C1 segment of cervical spinal cord (tissue), 14 donors: ENCODE measurements at places on chromosomes 12 and 14.

GRCh38 chr14:89067293-89067972, 243.0 kb downstream of the TTC8 start:
- no peak for DNase-seq

- no peak for DNase-seq
Measured at GRCh38 chr14:56197150-56197549, 78.9 kb downstream of the PELI2 start.

DNA sequence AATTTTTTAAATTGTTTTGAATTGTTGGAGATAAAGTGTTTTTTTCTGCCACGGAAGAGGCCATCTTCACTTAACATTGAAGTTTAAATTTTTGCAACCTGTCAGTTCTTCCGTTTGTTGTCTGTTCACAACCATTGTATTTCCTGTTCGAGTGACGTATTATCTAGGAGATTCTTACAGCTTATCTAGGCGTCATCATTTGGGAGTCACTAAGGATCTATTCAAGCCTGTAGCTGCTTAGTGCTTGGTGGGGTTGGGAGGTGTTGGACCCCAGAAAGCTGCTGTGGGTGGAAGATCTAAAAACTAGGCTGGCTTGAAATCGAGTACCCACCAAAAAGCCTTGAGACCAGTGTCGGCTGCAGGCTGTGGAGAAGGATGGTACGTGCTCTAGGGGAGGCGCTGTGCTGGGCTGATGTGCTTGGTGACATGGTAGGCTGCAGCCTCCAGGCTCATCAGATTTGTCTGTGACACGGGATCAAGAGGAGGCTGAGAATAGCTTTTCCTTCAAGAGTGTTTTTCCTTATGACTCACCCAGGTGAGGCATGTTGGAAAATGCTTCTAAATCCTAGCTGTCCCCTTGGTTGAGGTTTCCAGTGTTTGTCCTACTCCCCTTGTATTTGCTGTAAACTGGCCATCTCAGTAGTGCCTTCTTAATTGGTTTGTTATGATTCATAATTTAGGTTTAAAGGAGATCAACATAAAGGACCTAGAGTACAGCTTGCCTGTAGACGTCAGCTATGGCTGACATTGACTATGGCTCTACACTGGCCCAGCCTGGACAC, 57.8 kb downstream of the ATG14 start:
- DNase-seq, result no peak

DNA sequence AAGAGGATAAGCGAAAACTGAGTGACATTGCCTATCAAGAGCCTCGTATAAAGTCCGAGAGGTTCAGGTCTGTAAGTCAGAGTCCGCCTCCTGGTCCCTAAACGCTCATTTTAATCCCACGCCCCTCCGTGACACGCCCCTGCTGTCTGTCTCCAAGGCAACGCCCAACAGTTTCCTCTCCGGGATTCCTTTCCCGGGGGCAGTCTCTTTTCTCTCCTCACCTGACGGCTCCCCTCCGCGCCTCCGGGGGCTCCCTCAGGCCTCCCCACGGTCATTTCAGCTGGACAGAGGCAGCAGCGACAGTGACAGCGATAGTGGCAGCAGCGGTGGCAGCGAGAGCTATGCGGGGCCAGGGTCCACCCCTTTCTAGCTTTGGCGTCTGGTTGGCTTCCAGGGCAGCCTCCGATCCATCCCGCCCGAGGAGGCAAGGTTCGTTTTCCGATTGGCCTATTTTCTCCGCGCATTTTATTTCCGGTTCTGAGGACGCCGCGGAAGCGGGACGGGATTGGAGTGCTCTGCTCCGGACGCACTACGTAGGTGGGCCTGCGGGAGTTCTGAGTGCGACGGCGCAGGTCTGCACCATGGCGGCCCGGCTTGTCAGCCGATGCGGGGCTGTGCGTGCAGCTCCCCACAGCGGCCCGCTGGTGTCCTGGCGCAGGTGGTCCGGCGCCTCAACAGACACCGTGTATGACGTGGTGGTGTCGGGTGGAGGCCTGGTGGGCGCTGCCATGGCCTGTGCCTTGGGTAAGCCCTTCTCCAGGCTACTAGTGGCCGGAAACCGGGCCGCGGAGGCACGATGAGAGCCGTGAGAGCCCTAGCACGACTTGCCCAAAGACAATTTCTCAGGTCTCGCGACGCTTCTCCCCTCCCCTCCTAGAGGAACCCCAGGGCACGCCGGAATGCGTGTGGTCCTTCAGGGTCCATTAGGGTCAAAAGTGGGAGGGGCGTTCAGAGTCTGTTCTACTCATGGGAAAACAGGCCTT, at the start of the genes COQ6 and FAM161B:
Gene COQ6 (plus strand): TSS at position 551 of the 983 bp plus-strand sequence. CDS start 31 bp downstream, at position 582.
Gene FAM161B (minus strand): TSS at position 343 of the 983 bp plus-strand sequence. CDS start 68 bp downstream, at position 275.
- peak; percentile 89 for DNase-seq

DNA sequence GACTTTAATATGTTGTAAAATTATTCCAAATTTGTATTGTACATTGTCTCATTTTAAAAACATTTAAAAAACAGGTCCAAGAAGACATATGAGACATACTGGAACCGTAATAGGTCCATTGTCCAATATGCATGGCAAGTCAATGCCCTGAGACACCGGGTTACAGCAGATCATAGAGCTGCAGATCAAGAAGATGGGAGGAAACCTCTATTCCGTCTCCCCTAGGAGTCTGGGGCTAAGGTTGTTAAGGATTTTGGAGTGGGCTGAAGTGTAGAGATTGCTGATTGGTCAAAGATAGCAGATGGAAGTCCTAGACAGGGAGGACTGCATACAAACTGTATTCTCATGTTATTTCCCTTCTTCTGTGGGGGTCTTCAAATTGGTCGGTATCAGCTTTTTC, 108.3 kb upstream of the PLEKHA5 start:
- no peak for DNase-seq

DNA sequence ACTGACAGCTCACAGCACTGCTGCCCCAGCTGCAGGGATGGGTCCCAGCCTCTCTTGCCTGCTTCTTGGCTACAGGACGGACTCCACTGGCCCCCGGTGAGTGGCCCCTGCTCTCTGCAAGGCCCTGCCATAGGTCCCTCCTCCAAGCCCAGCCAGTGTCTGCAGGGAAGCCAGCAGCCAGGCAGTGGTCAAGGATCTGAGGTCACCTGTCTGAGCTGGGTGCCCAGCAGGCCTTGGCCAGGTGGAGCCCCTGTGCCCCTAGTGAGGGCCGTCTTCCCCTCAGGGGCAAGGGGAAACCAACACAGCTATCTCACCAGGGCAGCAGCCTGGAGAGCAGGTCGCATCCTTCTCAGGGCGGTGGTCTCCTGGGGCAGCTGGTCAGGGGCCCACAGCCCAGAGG, 13.2 kb downstream of the XRCC3 start:
- no peak for DNase-seq

GRCh38 chr14:79254069-79254775, 957.1 kb downstream of the DIO2 start:
- no peak for DNase-seq

DNA sequence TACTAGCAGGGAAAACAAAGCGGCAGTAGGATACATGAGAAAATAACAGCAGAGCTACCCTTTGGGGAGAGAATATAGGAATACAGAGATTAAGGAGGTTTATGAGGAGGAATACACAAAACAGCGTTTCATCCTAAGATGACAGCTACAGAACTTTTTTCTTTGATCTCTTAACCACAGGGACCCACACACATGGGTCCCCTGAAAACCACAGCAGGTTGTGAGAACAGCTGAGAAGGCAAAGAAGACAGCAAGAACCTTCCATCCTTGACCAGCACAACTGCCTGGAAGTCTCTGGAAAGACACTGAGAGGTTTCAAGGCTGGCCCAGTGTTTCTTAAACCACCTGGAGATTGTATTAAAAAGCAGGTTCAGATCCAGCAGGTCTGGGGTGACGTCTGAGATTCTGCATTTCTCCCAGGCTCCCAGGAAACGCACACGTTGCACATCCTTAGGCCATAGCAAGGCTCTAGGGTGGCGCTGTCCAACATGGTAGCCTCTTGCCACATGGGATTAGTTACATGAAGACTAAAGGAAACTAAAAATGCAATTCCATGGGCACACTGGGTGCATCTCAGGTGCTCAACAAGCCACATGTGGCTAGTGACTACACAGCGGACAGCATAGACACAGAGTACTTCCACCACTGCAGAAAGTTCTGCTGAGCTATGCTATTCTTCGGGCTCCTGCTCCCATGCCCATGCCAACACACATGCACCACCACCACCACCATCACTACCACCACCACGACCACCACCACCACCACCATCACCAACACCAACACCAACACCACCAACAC, 92.3 kb downstream of the FOXN3 start:
- no peak for DNase-seq

DNA sequence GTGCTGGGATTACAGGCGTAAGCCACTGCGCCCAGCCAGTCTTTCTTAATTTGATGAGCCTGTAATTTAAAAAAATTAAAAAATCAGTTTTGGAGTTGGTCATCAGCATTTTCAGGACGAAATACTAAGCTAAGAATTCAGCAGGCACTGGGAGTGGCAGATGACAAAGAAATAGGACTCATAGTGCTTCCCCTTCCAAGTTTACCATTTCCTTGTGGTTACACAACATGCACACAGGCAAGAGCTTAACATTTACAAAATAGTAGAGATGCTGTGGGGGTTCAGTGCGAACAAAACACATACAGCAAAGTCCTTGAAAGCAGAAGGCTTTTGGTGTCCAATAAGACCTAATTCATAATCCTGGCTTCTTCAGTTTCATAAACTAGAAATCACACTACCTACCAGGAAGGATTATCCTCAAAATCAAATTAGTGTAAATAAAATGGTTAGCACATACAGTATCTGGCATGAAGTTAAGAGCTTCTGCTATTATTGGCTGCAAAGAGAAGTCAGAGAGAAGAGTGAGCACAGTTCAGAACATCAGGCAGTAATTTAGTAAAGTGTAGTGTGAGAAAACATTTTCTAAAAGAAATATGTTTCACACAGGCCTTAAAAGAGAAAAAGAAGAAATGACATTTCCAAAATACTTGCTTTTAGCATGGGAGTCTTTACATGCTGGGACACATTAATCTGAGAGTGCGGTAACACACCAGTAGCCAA, 22.2 kb upstream of the KIF21A start:
- no peak for DNase-seq

DNA sequence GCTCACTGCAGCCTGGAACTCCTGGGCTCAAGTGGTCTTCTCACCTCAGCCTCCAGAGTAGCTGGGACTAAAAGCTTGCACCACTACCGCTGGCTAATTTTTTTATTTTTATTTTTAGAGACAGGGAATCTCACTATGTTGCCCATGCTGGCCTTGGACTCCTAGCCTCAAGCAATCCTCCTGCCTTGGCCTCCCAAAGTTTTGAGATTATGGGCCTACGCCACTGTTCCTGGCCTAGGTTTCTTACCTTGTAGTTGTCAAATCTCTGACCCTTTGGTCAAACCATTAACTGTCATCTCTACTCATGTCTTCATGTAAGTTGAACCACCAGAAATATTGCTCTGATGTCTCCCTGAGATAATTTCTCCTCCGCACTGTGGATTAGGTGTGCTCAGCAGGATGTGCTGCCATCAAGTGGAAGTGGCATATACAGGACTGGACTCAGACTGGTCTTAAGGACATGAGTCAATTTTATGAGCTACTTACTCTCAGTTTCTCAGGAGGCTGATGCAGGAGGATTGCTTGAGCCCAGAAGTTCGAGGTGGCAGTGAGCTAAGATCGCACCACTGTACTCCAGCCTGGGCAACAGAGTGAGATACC, 28.5 kb downstream of the ACTR6 start:
- no peak for DNase-seq

- peak; percentile 67 for DNase-seq
Measured at GRCh38 chr12:26124446-26125399, at the start of gene BHLHE41. BHLHE41 (minus strand) TSS chr12:26125037; CDS start chr12:26124779, 258 bp downstream.

GRCh38 chr12:99142651-99143050, 497.6 kb downstream of the APAF1 start:
- no peak for DNase-seq

- DNase-seq, result no peak
Measured at GRCh38 chr14:33730156-33730555, 220.7 kb downstream of the EGLN3 start.

GRCh38 chr12:93741659-93742109, 64.5 kb downstream of the CRADD start:
- no peak for DNase-seq

- no peak for DNase-seq
Measured at GRCh38 chr14:37623426-37623951, 28.1 kb downstream of the TTC6 start.

- DNase-seq, result no peak
Measured at GRCh38 chr12:31089072-31089471, 15.4 kb downstream of the DDX11 start.

- DNase-seq, result no peak
Measured at GRCh38 chr14:72308967-72309485, 376.8 kb downstream of the RGS6 start.

DNA sequence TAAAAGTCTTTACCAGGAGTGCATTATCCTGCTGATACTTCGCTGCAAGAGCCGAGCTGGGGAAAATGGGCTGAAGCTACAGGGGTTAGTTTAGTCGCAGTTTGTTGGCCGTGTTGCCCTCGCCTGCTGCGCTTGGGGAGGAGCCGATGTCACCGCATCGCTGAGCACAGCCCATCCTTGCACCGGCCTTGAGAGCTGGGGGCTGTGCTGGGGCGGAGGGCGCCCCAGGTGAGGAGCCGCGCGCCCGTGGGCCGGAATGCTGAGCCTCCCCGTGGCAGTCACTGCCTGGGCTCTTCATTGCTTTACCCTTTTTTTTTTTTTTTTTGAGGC, 50.0 kb downstream of the ADGRD1 start:
- no peak for DNase-seq

GRCh38 chr12:47817272-47818006, 2.3 kb downstream of the HDAC7 start:
- DNase-seq, result no peak

- DNase-seq, result no peak
Measured at GRCh38 chr14:74934041-74934440, 11.0 kb upstream of the RPS6KL1 start.

DNA sequence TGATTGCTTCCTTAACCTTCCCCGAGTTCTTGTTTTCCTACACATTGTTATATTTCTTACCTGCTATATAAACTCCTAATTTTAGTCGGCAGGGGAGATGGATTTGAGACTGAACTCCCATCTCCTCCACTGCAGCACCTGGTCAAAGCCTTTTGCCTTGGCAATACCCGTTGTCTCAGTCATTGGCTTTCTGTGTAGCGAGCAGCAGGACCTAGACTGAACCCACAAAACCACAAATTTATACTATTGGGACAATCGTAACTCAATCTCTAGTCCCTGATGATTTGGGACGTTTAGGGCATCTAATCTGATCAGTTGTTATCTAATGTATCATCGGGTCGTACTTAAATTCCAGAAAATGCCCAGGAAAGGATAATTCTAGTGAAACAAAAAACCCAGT, 37.8 kb upstream of the BAZ1A start:
- DNase-seq, result no peak

DNA sequence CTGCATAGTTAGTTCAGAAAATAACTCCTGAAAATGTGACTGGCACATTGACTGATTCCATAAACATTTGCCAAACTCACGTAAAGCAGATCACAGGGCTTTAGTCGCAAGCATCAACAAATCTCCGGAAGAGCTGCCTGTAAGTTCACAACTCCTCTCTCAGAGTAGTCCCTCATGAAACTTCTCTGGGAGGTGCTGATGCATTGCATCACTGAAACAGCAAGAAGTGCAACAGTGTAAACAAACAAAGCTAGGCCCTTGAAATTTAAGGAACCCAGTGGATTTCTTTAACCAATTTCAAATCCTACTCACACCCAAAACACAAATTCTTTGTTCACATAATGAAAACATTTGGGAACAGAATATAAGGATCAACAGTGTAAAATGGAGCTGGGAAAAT, 1691.7 kb upstream of the FLRT2 start:
- no peak for DNase-seq
